ENCODE measurements at places on chromosomes 1 and 21. TPM values are rescaled to one million over a fixed set of nuclear protein-coding genes. Genes with fewer than 3 reads are reported as not detected.

Gene TEDDM1
- total RNA-seq, result not detected

Gene GUCA2B
- total RNA-seq, result not detected

Gene OR2T11
- not detected for total RNA-seq

Gene FBXO2
- total RNA-seq, result 1.9 TPM

Gene LCE2C
- total RNA-seq, result not detected

Gene CFAP57
- 0.37 TPM for total RNA-seq

Gene PARP1
- 176 TPM for total RNA-seq

Gene KCNE2
- total RNA-seq, result not detected

Gene DYRK3
- total RNA-seq, result 2.8 TPM

Gene FHAD1
- 0.27 TPM for total RNA-seq

Gene C8A
- total RNA-seq, result not detected

Gene FGR
- total RNA-seq, result 0.29 TPM

Gene MROH9
- total RNA-seq, result not detected

Gene ANGPTL3
- not detected for total RNA-seq

Gene CD1E
- total RNA-seq, result not detected

Gene IKBKE
- 40.7 TPM for total RNA-seq

Gene PTGER3
- 0.18 TPM for total RNA-seq

Gene HLCS
- 13.0 TPM for total RNA-seq

Gene SMPDL3B
- 1.3 TPM for total RNA-seq

Gene TARS2
- 48.7 TPM for total RNA-seq

Gene ZNF695
- 0.77 TPM for total RNA-seq

Gene AADACL4
- total RNA-seq, result not detected

Gene LMOD1
- not detected for total RNA-seq

Gene CNN3
- total RNA-seq, result 4.4 TPM

Gene MCOLN2
- 37.4 TPM for total RNA-seq

Gene C8B
- not detected for total RNA-seq

Gene RNU1-2
- 1,722 TPM for total RNA-seq

Gene RGS8
- not detected for total RNA-seq

Gene FAM163A
- not detected for total RNA-seq

Gene HSPA6
- total RNA-seq, result 0.31 TPM
